Stimulated activated CD8-positive, alpha-beta memory T cell treated with anti-CD3 and anti-CD28 coated beads, Interleukin-7, amount 100 ng/mL, for 48 hours (primary cell): ENCODE measurements at places on chromosomes 5 and 9.

DNA sequence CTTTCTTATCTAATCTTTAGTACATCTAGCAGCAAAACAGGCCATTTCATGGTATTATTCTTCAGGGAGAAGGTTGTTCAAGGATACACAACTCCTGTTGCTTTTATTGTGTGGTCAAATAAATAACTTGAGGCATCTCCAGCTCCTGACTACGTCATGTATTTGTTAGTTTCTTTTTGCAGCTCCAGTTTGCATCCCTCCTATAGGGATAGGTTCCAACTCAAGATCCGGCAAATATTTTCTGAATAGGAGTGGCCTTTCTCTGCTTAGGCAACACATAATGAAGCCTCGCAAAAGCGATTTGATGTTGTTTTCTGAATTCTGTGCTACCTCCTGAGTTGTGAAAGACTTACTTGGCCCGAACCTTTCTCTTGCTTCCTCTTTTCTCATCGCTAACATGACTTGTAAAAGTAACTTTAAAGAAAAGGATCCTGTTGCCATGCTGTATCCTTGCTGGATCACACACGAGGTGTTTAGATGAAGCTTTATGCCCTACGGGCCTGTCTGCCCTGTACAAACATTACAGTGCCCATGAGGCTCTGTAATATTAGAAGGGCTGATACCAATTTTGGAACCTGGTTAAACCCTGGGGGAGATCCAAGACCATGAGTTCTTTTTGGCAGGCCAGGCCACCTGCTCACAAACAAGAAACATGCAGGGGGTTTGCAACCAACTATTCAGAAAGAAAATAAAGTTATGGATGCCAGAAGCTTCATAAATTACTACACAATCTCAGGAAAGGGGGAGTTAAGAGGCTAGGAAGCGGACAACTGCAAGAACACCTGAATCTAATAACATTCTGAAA lies 149.8 kb upstream of the FGF10 start:
- DNase-seq, result no peak

DNA sequence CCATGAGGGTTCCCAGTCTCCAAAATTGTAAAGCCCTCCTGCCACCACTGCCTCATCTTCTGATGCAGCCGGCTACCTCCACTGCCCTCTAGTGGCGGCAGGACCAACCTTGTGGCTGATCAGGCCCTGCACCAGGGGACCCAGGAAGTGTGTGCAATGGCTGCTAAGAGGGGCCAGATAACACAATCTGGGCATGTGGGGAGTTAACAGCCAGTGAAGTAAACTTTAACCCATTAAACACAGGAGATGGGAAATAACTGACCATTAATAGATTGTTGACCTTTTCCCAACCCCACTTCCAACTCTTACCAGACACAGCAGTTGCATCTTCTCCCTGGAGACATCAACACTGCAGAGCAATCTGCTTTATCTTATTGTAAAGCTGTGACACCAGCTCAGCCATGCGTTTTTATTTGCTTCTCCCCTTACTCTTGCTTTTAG lies 63.3 kb downstream of the FREM1 start:
- DNase-seq, result peak; percentile 24

DNA sequence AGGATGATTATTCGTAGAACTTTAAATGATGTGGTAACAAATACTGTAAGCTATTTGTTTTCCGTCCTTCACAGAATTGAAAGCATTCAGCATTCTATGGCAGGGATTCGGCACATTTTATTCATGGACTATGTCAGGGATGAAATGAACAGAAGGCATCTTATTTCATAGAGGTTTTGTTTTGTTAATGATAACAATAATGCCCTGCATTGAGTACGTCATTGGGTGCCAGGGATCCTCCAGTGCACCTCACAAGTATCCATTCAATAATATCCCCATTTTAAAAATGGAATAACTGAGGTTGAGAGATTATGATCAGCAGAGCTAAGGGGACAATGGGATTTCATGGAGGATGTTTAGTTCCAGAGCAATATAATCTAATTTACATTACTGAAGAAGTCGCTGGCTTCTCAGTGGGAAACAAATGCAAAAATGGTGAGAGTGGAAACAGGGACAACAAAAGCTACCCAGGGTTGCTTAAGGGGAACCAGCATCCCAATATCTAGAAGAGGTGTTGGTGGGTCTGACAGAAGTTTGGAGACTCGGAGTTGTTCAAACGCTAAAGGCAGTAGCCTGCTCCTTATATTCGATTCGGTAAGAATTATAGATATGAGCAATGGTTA lies 985.7 kb upstream of the WWC1 start:
- no peak for DNase-seq

- DNase-seq, result no peak
Observed at GRCh38 chr5:143119291-143119769, 284.2 kb downstream of the NR3C1 start.

DNA sequence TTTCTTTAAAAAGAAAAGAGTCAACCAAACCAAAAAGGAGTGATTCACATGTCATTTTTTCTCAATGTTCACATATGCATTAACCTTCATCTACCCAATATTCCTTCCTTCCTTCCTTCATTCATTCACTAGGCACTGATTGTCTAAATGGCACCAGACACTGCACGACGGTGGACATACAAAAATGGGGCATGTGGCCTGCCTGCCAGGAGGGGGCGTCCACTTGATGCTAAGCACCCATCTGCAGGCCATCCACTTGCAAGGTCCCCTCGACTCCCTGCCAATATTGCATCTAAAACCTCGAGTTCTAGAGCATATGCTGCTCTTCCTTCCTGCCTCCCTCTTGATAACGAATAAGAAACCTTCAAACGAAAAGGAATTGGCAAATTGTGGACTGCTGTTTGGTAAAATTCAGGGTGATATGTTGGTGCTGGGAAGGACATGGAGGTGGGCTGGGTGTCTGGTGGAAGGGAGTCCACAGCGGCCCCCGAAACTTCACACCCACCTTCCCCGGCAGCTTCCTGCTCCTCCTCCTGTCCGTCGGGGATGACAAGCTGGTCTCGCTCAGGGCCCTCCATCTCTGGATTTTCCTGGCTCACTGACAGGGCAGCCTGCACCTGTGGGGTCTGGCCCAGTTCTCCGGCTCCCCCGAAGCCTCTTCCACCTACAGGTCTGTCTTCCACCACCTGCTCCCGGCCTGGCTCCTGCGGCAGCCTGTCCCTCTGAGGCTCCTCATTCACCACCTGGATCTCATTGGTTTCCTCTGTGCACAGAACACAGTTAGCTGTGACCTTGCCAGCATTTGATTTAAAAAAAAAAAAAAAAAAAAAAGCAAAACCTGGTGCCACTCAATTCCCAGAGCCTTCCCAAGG lies 64.3 kb downstream of the GOLM1 start:
- DNase-seq, result no peak

- peak; percentile 1 for DNase-seq
Observed at GRCh38 chr5:83844449-83845068, 123.9 kb upstream of the HAPLN1 start.

DNA sequence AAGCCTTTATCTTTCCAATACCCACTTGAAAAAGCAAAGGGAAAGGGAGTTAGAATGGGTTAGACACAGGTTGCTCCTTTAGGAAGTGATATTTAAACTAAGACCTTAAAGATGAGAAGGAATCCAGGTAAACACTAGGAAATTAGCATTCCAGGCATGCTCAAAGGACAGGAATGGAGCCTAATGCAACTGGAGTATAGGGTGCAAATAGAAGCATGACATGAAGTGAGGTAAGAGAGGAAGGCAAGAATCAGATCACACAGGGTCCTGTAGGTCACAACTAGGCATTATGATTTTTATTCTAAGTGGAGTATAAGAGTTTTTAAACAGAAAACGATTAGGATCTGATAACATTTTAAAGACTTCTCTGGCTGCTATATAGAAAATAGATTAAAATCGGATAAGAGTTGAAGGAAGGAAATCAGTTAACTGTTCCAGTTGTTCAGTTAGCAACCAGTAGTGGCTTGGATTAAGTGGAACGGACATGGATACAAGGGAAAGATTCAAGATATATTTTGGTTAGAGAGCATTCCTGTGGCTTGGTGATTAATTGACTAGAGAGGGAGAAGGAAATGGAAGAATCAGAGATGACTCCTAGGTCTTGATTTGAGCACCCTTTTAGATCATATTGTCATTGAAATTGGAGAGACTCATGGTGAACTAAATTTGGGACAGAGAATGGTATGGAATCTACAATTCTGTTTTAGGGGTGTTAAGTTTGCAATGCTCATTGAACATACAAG lies 95.9 kb downstream of the FBXO4 start:
- no peak for DNase-seq

GRCh38 chr5:31442058-31442745 lies 89.7 kb downstream of the DROSHA start:
- DNase-seq, result no peak

- no peak for DNase-seq
Observed at GRCh38 chr9:134940236-134941208, 22.8 kb upstream of the FCN1 start.

GRCh38 chr5:16574789-16575721 lies 41.7 kb downstream of the RETREG1 start:
- no peak for DNase-seq

GRCh38 chr5:148794275-148794674 lies 32.1 kb upstream of the ADRB2 start:
- DNase-seq, result no peak

GRCh38 chr5:177957241-177957640 lies 38.8 kb downstream of the PROP1 start:
- no peak for DNase-seq

- no peak for DNase-seq
Observed at GRCh38 chr9:34501889-34502425, 20.8 kb downstream of the ENHO start.

GRCh38 chr9:5493679-5494511 lies 16.4 kb upstream of the PDCD1LG2 start:
- peak; percentile 39 for DNase-seq

- no peak for DNase-seq
Observed at GRCh38 chr5:61827445-61827975, 478.5 kb upstream of the KIF2A start.

DNA sequence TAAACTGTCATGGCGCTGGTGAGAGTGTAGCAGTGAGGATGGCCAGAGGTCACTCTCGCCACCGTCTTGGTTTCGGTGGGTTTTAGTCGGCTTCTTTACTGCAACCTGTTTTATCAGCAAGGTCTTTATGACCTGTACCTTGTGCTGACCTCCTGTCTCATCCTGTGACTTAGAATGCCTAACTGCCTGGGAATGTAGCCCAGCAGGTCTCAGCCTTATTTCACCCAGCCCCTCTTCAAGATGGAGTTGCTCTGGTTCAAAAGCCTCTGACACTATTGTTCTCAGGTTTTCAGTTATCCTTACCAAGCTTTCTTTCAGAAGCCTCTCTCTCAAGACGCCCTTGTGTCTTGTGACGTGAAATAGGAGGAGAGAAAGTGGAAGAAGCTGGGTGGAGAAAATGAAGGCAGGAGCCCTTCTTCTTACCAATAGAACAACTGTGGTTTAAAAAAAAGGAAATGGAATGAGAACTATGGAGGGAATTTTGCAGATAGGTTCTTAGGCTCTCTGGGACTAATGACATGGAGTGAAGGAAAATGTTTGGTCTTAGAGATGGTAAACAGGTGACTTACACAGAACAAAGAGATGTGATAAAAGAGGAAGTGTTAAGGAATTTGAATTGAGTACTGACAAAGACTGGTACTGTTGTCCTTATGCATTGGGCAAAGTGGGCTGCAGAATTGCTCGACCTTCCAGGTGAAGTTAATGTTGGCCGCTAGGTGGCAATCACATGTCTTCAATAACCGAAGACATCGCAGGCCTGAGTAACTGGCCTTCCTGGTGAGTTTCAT lies 133.3 kb upstream of the RAI14 start:
- DNase-seq, result no peak

DNA sequence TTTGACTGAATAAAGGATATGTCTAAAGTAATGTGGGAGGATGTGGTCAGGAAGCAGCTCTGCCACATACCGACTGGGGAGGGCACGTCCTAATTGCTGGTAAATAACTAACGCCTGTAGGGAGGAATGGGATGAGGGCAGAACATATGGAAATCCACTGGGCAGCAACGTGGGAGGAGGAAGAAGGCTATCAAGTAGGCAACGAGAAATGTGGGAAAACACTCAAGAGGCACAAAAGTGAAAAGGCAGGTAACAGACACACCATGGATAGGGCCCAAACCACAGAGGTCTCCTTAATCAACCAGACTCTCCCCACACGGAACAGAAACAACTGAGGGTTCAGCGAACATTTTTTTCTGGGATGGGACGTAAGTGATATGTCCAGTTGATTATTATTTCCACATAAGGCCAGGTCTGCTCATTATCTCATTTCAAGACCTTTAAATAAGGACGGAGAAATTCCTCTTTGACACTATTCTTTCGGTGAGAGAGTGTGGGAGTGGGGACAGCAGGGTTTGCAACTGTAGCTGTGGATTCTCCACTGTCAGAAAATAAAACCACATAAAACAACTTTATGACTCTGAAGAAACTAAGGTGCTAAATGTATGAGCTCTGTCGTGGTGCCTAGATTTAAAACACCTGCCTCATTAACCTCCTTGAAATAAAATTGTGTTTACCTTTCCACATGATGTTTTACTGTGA lies 17.0 kb downstream of the IARS1 start:
- DNase-seq, result no peak

- no peak for DNase-seq
Observed at GRCh38 chr9:136722093-136722968, 10.0 kb downstream of the DIPK1B start.

GRCh38 chr9:127278372-127278771 lies 13.8 kb downstream of the GARNL3 start:
- no peak for DNase-seq

DNA sequence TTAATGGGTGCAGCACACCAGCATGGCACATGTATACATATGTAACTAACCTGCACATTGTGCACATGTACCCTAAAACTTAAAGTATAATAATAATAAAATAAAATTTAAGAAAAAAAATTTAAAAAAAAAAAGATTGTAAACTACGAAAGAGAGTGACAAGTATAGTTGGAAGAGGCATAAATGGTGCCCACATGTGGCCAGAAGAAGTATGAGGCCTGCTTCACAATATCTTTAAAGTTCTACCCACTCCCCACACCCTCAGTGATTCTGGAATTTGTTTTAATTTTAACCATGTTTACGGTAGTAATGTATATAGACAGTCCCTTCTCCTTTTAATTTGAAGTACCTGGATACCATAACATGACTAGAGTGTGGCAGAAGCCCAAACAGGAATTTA lies 172.7 kb downstream of the CHSY3 start:
- DNase-seq, result no peak

DNA sequence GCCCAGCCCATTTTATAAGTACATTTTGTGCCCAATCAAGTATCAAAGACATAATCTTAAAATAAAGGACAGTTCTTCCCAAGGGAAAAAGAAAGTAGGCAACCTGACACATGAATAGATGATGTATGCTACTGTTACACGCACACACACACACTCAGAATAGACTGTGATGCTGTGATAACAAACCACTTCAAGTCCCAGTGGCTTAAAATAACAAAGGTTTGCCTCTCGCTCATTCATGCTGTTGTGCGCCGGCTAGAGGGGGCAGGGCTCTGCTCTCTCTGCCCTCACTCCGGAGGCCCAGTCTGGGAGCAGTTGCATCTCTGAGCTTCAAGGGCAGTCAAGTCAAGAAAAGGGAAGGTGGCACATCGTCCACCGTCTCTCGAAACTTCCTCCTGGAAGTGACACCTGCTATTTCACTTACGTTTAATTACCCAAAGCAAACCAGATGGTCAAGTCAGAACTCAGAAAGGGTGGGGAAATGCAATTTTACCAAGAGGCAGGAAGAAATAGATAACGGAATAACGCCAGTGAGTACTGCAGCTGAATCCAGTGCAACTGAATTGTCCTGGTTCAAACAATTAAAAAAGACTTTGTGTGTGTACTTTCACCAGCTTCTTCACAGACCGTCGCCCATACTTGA lies 43.3 kb downstream of the ANKRD33B start:
- DNase-seq, result no peak

- no peak for DNase-seq
Observed at GRCh38 chr9:109062543-109062942, 49.2 kb upstream of the CTNNAL1 start.
